ENCODE measurements at places on chromosomes 13 and 19.
A peak's percentile ranks its signal among the peaks of the same experiment; 100 is the strongest.

DNA sequence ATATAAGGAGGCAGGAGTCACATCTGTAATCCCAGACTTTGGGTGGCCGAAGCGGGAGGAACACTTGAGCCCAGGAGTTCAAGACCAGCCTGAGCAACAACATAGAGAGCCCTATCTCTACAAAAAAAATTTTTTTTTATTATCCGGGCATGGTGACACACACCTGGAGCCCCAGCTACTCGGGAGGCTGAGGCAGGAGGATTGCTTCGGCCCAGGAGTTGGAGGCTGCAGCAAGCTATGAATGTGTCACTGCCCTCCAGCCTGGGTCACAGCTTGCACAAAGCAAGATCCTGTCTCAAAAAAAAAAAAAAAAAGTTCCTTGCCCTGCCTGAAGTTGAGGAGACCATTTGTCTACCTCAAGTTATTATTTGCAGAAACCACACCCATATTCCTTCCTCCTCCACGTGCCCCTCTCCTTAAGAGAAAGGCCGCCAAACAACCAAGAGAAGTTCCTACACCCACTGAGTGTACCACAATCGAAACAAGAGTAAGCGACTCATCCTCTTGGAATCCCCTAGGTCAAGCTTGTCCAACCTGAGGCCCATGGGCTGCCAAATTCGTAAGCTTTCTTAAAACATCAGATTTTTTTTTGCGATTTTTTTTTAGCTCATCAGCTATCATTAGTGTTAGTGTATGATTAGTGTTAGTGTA, 2.2 kb downstream of the ABCC4 start:
- peaks cover 21% of the 10 kb centered on the region for H3K4me1 ChIP-seq
- H3K36me3 ChIP-seq = no peaks in the 10 kb centered on the region
- no peak overlapping the region for H3K4me3 ChIP-seq
- no peak overlapping the region for H3K27ac ChIP-seq
- no peak for DNase-seq

GRCh38 chr13:40653527-40654318, 12.7 kb downstream of the FOXO1 start:
- no peaks in the 10 kb centered on the region for H3K27me3 ChIP-seq
- H3K36me3 ChIP-seq = no peaks in the 10 kb centered on the region
- peaks cover 74% of the 10 kb centered on the region for H3K4me1 ChIP-seq
- DNase-seq = no peak

GRCh38 chr19:33796164-33796875, at the start of gene KCTD15:
KCTD15 (plus strand) TSS chr19:33796870; CDS start chr19:33800455, 3,585 bp downstream.
- no peak for DNase-seq
- peaks cover 29% of the 10 kb centered on the region for H3K4me1 ChIP-seq
- H3K36me3 ChIP-seq = no peaks in the 10 kb centered on the region
- no peak within 1 kb of the TSS for H3K27ac ChIP-seq
- H3K4me3 ChIP-seq = peak within 1 kb of the TSS; percentile 58

DNA sequence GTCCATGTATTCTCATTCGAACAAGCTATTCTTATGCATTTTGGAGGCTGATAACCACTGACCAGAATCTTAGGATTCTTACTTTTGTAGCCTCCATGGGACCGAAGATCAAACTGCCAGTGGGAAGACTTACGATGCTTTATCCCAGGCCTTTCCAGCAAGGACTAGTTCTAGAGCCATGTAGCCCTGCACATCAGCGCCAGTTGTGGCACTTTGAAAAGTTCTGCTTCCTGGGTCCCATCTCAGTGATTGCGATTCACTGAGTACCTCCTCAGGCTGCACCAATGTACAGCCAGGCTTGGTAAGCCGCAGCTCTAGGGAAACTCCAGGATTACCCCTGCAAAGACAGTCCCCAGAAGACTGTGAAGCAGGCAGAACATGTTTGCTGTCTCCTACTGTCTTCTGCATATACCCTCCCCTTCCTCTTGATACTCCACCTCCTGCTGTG, 18.9 kb upstream of the ENOX1 start:
- no peaks in the 10 kb centered on the region for H3K4me1 ChIP-seq
- H3K27me3 ChIP-seq = no peaks in the 10 kb centered on the region
- no peak for DNase-seq

DNA sequence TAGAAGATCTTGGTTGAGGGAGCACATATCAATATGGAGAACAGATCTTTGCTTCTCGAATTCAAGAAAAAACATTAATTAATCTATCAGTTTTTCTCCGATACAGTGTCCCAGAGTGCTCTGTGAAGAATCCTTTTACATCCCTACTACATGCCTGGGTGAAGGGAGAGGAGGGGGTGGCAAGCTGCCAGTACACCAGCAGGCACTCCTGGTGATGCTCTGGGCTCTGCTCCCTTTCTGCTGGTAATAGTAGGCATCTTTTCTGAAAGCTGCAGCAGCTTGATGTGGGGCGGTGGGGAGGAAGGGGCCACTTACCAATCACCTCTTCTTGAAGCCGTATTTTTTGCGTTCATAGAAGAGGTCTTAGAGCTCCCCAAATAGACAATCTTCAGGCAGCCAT, 30.7 kb downstream of the PBX4 start:
- peaks cover 45% of the 10 kb centered on the region for H3K4me1 ChIP-seq
- H3K4me3 ChIP-seq = no peak overlapping the region
- H3K27ac ChIP-seq = no peak overlapping the region
- DNase-seq = no peak
- H3K27me3 ChIP-seq = no peaks in the 10 kb centered on the region

- no peaks in the 10 kb centered on the region for H3K27me3 ChIP-seq
- peak overlapping the region; percentile 82 for H3K27ac ChIP-seq
- DNase-seq = peak; percentile 83
- H3K4me1 ChIP-seq = peaks cover 86% of the 10 kb centered on the region
- H3K36me3 ChIP-seq = no peaks in the 10 kb centered on the region
- H3K4me3 ChIP-seq = peak overlapping the region; percentile 28
Observed at GRCh38 chr13:114142640-114143490, 10.4 kb upstream of the RASA3 start.

DNA sequence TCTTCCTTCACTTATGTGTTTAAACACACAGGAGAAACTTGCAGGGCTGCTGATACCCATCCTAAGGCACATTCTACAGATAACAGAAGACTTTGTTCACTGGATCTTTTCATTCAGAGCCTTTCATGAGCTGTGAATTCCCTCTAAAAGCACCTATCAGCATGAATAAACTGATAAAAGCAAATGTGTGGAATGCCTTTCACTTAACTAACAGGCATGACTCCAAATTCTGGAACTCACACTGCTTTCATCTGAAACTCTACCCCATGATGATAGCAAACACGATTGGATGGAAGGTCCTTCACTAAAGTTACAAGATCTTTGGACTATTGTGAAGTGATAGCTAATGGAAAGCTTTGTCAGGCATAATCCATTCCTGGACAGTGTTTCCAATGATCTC, 457.3 kb downstream of the EFNB2 start:
- no peaks in the 10 kb centered on the region for H3K27me3 ChIP-seq
- no peak overlapping the region for H3K4me3 ChIP-seq
- no peaks in the 10 kb centered on the region for H3K4me1 ChIP-seq
- H3K27ac ChIP-seq = no peak overlapping the region
- no peaks in the 10 kb centered on the region for H3K36me3 ChIP-seq

DNA sequence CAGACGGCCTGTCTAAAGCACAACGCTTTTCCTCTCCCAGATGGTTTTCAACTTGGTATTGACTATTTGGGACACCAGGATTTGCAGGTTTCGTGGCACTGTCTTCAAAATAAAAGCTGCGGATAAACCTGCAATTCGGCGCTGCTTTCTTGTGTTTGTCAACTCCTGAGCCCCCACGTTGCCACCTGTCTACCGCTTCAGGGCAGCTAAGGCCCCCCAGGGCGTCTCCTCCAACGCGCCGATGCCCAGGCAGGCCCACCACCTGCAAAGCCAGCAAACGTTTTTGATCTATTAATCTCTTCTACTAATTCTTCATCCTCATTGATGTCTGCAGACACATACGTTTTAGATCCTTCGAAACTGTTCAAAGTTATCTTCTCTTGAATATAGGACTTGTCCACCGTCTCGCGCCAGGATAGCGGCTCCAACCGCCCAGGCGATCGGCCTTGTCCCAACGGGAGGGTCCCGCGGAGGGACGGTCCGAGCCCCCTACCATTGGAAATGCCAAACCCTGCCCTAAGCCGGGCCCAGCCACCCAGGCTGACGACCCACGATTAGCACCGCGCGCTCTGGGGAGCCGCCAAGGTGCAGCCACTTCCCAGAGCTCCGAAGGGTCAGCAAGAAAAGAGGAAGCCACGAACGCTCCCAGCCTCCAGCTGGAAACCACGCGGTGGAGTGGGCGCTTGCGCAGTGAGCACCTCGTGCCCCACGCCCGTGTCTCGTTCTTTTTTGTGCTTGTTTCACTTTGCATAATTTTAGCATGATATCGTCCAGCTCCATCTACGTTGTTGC, 23.4 kb upstream of the VN1R4 start:
- no peak overlapping the region for H3K4me3 ChIP-seq
- no peaks in the 10 kb centered on the region for H3K27me3 ChIP-seq
- H3K4me1 ChIP-seq = no peaks in the 10 kb centered on the region
- H3K27ac ChIP-seq = no peak overlapping the region

DNA sequence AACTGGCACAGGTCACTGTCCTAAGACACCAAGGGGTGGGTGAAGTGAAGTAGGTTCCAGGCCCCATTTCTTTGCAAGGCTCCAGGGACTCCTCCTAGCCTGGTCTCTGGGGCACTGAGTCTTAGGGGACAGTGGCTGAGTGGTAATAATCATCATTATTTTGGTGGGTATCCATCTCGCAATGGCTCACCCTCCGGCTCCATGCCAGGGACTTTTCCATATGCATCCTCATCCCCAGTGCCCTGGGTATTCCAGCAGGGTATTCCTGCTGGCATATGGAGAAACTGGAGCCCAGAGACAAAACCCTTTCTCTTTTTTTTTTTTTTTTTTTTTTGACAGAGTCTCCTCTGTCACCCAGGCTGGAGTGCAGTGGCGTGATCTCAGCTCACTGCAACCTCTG, 2.5 kb downstream of the PDE4A start:
- H3K4me3 ChIP-seq = no peak overlapping the region
- peaks cover 73% of the 10 kb centered on the region for H3K27me3 ChIP-seq
- no peak for DNase-seq
- H3K36me3 ChIP-seq = no peaks in the 10 kb centered on the region
- peaks cover 81% of the 10 kb centered on the region for H3K4me1 ChIP-seq

- no peak overlapping the region for H3K4me3 ChIP-seq
- DNase-seq = no peak
- H3K4me1 ChIP-seq = peaks cover 16% of the 10 kb centered on the region
Observed at GRCh38 chr19:50000841-50001557, 24.2 kb downstream of the VRK3 start.

- H3K27me3 ChIP-seq = no peaks in the 10 kb centered on the region
- no peak overlapping the region for H3K27ac ChIP-seq
- no peak overlapping the region for H3K4me3 ChIP-seq
- no peak for DNase-seq
- H3K36me3 ChIP-seq = no peaks in the 10 kb centered on the region
- no peaks in the 10 kb centered on the region for H3K4me1 ChIP-seq
Observed at GRCh38 chr19:30529876-30530275, 157.7 kb downstream of the ZNF536 start.

GRCh38 chr13:62119739-62120700, 704.4 kb upstream of the PCDH20 start:
- no peak for DNase-seq
- no peak overlapping the region for H3K4me3 ChIP-seq
- H3K36me3 ChIP-seq = no peaks in the 10 kb centered on the region
- no peaks in the 10 kb centered on the region for H3K27me3 ChIP-seq

DNA sequence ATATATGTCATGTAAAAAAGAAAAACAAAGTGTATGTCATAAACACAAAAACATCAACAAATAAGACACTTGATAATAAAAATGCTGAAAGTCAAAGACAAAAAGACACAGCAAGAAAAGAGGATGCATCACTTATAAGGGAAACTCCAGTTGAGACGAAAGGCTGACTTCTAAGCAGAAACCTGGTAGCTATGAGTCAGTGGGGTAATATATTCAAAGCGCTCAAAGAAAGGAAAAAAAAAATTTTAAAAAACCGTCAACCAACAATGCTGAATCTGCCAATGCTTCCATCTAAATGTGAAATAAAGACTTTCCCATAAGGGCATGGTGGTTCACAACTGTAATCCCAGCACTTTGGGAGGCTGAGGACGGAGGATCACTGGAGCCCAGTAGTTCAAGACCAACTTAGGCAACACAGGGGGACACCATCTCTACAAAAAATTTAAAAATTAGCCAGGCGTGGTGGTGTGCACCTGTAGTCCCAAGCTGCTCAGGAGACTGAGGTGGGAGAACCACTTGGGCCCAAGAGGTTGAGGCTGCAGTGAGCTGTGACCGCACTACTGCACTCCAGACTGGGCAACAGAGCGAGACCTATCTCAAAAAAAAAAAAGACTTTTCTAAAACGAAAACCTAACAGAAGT, 24.0 kb downstream of the USP12 start:
- DNase-seq = no peak
- no peak overlapping the region for H3K27ac ChIP-seq
- H3K4me3 ChIP-seq = no peak overlapping the region
- H3K27me3 ChIP-seq = no peaks in the 10 kb centered on the region
- H3K36me3 ChIP-seq = no peaks in the 10 kb centered on the region

DNA sequence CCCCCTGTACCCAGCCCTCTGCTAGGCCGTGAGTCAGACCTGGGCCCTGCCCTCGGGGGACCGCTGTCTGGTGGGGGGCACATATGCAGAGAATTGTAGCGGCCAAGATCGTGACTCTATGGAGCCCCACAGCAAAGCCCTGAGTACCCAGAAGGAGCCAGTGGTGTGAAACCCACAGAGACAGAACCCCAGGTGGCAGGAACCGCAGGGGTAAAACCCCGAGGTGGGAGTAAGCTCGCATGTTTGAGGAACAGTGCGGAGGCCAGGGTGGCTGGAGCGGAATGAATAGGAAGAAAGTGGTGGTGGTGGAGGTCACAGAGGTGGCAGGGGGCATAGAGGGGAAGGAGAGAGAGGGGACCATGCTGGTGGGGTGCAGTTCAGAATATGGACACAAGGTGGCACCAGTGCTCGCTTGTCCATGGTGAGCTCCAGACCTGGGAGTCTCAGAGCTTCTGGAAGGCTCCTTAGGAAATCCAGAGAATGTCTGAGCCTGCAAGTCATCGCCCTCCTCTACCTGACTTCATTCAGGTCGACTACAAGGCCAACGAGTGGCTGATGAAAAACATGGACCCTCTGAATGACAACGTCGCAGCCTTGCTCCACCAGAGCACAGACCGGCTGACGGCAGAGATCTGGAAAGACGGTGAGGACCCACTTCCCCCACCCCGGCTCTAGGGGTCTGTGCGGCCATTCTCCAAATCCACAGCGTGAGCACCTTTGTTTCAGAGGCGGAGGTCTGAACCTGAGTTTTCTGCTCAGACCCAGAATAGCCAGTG, 48.9 kb downstream of the MYH14 start:
- H3K27ac ChIP-seq = no peak overlapping the region
- no peak overlapping the region for H3K4me3 ChIP-seq
- DNase-seq = peak; percentile 25

- no peaks in the 10 kb centered on the region for H3K4me1 ChIP-seq
- DNase-seq = no peak
- no peak overlapping the region for H3K4me3 ChIP-seq
- H3K27me3 ChIP-seq = no peaks in the 10 kb centered on the region
Observed at GRCh38 chr13:23119131-23119530, 61.6 kb upstream of the SGCG start.

- H3K27me3 ChIP-seq = no peaks in the 10 kb centered on the region
- no peak overlapping the region for H3K27ac ChIP-seq
- H3K4me1 ChIP-seq = no peaks in the 10 kb centered on the region
- no peak overlapping the region for H3K4me3 ChIP-seq
Observed at GRCh38 chr13:98843482-98843877, 91.0 kb upstream of the SLC15A1 start.

GRCh38 chr19:42850981-42851717, 28.4 kb downstream of the PSG1 start:
- H3K4me1 ChIP-seq = no peaks in the 10 kb centered on the region
- no peak overlapping the region for H3K27ac ChIP-seq
- no peaks in the 10 kb centered on the region for H3K36me3 ChIP-seq
- DNase-seq = no peak

GRCh38 chr19:35449359-35450043, 1.4 kb downstream of the FFAR2 start:
- H3K36me3 ChIP-seq = no peaks in the 10 kb centered on the region
- H3K4me1 ChIP-seq = peaks cover 51% of the 10 kb centered on the region
- H3K27ac ChIP-seq = no peak overlapping the region
